Hematopoietic multipotent progenitor cell treated with erythropoietin and hydrocortisone succinate and interleukin-3 and kit ligand, for 4 days (in vitro differentiated cells): ENCODE measurements at places on chromosomes 13 and 19.

DNA sequence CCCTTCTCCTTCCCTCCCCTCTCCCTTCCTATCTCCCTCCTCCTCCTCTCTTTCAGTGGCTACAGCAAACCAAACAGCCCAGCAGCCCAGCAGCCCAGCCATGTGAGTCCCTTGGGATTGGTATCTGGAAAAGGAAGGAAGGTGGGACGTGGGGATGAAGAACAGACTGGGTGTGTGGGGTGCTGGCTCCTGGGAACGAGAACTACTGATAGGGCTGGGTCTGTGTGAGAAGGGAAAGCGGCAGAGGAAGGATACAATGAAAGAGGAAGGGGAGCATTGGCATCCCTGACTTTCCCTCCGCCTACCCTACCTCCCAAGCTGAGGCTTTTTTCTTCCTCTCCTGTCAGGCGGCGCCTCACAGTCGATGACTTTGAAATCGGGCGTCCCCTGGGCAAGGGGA, 863 bp downstream of the AURKC start:
- DNase-seq, result no peak

DNA sequence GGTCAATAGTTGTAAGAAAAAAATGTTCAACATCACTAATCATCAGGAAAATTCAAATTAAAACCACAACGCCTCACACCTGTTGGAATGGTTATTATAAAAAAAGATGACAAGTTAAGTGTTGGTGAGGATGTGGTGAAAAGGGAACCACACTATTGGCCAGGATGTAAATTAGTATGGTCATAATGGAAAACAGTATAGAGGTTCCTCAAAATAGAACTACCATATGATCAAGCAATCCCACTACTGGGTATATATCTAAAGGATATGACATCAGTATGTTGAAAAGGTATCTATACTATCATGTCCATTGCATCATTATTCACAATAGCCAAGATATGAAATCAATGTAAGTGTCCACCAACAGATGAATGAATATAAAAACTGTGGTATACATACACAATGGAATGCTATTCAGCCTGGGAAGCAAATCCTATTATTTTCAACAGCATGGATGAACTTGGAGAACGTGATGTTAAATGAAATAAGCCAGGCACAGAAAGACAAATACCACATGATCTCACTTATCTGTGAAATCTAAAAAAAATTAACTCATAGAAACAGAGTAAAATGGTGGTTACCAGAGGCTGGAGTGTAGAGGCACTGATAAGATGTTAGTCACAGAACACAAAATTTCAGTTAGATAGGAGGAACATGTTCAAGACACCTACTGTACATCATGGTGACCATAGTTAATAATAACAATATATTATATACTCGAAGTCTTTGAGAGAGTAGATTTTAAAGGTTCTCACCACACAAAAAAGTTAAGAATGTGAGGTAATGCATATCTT, 56.6 kb downstream of the TBC1D4 start:
- peak; percentile 56 for DNase-seq

GRCh38 chr19:35734273-35734672, 8.0 kb downstream of the IGFLR1 start:
- no peak for DNase-seq

GRCh38 chr19:10896851-10897526, 25.6 kb downstream of the CARM1 start:
- DNase-seq, result peak; percentile 59

DNA sequence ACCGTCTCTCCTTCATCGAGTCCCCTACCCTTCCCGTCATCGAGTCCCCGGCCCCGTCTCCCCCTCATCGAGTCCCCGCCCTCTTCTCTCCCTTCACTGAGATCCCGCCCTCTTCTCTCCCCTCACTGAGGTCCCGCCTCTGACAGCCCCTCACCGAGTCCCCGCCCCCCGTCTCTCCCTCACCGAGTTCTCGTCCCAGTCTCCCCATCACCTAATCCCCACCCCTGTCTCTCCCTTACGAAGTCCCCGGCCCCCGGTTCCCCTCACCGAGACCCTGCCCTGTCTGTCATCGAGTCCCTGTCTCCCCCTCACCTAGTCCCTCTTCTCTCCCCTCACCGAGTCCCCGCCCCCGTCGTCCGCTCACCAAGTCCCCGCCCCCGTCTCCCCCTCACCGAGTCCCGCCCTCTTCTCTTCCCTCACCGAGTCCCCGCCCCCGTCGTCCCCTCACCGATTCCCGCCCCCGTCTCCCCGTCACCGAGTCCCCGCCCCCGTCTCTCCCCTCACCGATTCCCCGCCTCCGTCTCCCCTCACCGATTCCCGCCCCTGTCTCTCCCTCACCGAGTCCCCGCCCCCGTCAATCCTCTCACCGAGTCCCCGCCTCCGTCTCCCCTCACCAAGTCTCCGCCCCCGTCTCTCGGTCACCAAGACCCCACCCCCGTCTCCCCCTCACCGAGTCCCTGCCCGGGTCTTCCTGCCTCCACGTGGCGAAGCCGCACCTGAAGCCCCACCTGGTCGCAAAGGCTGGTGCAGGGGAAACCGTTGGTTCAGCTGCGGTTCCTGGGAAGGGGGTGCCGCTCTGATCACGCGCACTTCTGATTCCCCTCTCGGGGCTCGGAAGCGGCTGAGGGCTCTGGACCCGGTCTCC, 23.9 kb upstream of the ZNF846 start:
- peak; percentile 97 for DNase-seq

GRCh38 chr13:109615721-109616420, 170.5 kb downstream of the IRS2 start:
- DNase-seq, result no peak

DNA sequence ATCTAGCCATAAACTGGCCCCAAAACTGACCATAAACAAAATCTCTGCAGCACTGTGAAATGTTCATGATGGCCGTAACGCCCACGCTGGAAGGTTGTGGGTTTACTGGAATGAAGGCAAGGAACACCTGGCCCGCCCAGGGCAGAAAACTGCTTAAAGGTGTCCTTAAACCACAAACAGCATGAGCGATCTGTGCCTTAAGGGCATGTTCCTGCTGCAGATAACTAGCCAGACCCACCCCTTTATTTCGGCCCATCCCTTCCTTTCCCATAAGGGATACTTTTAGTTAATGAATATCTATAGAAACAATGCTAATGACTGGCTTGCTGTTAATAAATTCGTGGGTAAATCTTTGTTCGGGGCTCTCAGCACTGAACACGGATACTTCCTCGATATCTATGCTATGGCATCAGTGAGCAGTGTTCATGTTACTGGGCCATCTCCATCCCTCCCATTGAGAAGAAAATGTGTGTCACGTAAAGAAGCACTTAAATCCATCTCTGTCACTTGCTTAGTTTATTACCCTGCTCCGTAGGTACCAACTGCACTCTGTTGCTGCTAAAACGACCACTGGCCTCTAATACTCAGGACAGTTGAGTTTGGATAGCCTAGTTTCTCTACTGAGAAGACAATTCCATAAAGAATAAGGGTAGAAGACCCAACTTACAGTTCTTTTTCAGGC, 5.3 kb downstream of the ATP7B start:
- DNase-seq, result no peak

DNA sequence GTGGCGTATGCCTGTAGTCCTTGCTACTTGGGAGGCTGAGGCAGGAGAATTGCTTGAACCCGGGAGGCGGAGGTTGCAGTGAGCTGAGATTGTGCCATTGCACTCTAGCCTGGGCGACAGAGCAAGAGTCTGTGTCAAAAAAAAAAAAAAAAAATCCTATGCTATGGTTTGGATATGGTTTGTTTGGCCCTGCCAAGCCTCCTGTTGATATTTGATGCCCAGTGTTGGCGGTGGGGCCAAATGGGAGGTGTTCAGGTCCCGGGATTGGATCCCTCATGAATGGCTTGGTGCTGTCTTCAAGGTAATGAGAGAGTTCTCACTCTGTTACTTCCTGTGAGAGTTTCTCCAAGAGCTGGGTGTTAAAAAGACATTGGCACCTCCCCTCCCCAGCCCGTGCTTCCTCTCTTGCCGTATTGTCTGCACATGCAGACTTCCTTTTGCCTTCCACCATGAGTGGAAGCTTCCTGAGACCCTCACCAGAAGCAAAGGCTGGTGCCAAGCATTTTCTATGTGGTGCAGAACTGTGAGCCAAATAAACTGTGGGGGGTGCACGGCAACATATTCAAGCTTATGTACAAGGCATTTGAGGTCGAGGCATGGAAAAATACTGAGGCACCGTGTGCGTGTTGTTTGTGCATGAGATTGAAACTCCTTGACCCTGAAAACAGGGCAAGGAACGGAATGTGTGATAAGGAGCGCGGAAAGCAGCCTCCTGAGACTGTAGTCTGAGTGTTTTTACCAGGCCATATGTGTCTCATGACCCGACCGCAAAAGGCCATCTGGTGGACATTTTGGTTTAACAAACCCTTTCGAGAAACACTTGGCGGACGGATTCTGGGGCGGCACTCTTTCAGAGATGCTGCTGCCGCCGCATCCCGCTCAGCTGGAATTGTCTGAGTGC, 7.3 kb downstream of the SIGLEC9 start:
- DNase-seq, result peak; percentile 85

DNA sequence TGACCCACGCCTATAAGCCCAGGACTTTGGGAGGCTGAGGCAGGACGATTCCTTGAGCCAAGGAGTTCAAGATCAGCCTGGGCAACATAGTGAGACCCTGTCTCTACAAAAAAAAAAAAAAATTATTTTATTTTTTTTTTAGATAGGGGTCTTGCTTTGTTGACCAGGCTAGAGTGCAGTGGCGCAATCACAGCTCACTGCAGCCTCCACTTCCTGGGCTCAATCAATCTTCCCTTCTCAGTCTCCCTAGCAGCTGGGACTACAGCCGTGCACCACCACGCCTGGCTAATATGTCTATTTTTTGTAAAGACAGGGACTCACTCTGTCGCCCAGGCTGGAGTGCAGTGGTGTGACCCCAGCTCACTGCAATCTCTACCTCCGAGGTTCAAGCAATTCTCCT, 4.7 kb downstream of the C19orf38 start:
- DNase-seq, result no peak

GRCh38 chr13:105552078-105552477, 983.4 kb downstream of the EFNB2 start:
- DNase-seq, result peak; percentile 10

DNA sequence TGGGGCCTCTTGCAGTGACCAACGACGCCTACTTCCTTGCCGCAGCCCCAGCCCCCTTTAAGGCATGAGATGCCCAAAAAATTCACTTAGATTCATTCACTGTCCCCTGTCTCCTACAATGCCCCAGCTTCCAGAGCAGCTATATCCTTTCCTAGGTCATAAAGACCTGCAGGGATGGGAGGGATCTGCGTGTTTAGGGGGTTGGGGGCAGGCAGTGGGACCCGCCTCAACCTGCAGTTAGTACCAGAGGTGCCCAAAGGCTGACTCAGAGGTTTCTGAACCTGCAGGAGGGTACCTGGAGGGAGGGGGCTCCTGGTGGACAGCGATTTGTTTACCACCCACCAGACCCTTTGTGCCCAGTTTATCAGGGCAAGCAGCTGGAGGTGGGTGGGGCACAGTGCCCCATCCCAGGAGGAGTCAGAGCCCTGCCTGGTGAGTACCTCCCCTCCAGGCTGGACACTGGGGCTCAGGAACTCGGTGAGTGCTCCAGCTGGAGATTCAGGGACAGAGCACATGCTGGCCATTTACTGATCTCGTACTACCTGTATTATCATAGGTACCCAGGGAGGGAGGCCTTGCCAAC, 10.1 kb downstream of the RPS28 start:
- DNase-seq, result no peak

- DNase-seq, result no peak
Measured at GRCh38 chr13:90276216-90276615, 1071.3 kb upstream of the MIR17HG start.
